Midbrain (tissue), 1 donor: ENCODE measurements at places on chromosomes 4 and X.

- DNase-seq: no peak
These were observed 191.0 kb downstream of the AFF2 start for GRCh38 chrX:148691456-148691855.

GRCh38 chr4:15777697-15778288, 335 bp upstream of the CD38 start:
- no peak for DNase-seq

GRCh38 chr4:156723951-156724668, 247.5 kb downstream of the PDGFC start:
- DNase-seq: no peak

DNA sequence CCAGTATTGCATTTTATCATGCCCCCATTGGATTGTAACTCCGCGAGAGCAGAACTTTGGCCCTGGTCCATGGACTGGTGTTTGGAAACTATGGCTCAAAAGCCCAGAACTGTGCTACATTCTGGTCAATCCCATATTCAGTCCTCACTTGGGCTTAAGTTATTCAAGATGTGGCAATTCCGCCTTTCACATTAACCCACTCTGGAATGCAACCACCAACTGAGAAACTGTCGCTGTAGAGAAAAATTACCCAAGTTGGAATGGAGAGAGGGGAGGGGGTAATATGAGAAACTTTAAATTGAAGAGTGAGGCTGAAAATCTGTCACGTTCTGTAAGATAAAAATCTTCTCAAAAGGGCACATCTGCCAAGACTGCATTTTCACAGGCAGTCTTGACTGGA, 189.6 kb upstream of the NHS start:
- DNase-seq: no peak

DNA sequence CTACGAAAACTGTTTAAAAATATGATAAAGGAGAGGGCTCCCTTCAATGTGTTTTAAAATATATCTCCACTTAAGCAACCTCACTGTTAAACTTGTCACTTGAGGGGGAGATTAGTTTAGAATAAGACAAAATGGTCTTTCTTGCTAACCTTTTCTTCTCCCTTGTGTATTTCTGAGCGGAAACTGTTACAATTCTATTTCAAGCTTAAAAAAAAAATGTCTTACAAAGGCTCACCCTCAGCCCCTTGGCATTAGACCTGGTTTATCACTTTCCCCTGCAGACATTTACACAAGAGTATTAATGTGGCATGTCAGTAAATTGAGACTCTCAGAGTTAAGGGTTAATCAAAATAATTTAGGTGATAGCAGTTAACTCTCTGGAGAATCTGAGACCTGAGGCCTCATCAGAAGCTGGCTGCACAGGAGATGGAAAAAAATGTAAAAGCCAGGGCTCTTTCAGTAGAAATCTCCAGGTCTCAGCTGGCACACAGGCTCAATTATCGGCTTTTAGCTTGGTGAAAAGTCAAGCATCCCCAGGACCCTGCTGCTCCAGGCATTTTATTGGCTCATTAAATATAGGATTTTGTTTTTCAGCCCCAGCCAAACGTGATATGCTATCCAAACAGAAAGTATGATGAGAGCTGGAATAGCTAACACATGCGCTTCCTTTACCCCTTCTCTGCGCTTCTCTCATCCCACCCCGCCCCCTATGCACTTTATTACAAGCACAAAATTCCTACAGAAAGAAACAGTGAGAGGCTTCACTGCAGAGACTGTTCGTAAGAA, 130.5 kb downstream of the PPA2 start:
- no peak for DNase-seq

GRCh38 chr4:52658641-52659000, 480 bp downstream of the USP46 start:
- DNase-seq: no peak

- DNase-seq: no peak
These were observed 549.1 kb downstream of the ANKRD50 start for GRCh38 chr4:124163401-124163800.

DNA sequence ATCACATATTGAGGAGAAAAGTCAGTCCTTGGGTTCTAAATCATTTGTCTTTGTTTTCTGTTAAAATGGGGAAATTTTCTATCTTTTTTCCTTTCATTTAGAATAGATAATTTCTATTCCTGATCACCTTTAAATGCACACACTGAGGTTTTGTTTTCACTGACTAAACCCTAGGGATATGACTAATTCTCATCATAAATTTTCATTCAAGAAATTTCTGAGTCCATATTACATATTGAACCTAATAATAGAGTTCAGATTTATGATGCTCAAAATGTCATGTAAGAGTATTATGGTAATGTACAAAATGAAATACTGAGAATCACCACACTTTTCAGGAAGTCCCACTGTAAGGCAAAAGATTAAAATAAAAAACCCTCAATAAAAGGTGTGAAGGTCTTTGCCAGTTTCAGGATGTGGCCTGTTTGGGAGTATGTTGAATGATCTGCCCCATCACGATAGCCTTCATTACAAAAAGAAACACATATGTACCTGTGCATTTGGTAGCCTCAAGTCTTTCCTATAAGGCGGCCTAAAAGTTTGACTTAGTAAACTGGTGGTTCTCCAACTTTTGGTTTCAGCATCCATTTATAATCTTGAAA, 49.4 kb downstream of the LEF1 start:
- no peak for DNase-seq

GRCh38 chr4:163544407-163545038, 50.0 kb downstream of the TMA16 start:
- peak; percentile 65 for DNase-seq

- DNase-seq: no peak
These were observed 7.0 kb upstream of the AKAP17A start for GRCh38 chrX:1584237-1585011.

DNA sequence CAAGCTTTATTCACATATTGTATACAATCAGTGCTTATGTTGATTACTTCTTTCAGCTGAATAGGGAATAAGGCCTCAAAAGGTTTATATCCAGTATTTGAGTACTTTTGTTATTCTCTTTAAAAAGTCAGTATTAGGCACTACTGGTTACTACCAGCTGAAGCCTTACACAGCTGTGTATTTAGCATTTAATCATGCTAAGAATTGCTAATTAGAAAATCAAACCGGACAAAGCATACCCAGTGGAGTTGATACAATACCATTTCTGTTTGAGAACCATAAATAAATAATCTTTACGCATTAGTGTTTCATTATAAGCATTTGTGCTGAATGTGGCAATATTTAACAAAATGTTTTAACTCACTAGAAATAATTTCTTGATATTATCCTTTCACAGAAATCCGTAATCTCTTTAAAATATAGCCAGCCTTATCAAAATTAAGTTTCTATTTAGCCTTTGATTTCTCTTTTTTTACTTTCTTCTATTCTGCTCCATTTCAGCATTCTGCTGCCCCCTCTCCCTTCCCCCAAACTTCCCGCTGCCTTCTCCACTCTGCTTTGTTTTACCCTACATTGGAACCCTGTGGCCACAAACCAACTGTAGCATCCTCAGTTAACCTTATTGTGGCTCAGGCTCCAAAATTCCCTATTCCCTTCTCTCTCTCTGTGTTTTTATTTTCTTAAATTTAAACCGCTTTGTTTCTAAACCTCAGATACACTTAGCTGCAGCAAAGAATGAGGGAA, 37.8 kb downstream of the UGT8 start:
- peak; percentile 77 for DNase-seq

- DNase-seq: no peak
These were observed 96.5 kb upstream of the BEND4 start for GRCh38 chr4:42248972-42249371.

GRCh38 chr4:38392223-38392855, 271.7 kb upstream of the KLF3 start:
- no peak for DNase-seq

GRCh38 chrX:34578237-34578636, 78.8 kb downstream of the TMEM47 start:
- DNase-seq: peak; percentile 32

- no peak for DNase-seq
These were observed 516.2 kb upstream of the ADGRL3 start for GRCh38 chr4:60683973-60684372.

DNA sequence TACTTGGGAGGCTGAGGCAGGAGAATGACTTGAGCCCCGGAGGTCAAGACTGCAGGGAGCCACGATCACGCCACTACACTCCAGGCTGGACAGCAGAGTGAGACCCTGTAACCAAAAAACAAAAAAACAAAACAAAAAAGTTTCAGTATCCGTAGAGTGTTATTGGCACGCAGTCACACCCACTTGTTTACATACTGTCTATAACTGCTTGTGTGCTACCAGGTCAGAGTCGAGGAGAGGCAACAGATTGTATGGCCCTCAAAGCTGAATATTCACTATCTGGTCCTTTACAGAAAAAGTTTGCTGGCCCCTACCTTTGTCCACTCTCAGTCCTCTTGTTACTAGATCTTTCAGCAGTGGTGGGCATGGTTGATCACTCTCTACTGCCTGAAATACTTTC, 8.2 kb upstream of the CD99L2 start:
- no peak for DNase-seq

GRCh38 chrX:111695297-111695880, 14.4 kb downstream of the ALG13 start:
- no peak for DNase-seq

GRCh38 chr4:25810461-25811373, 52.1 kb downstream of the SEL1L3 start:
- no peak for DNase-seq
